ENCODE measurements at places on chromosomes 11 and 22.
A peak's percentile ranks its signal among the peaks of the same experiment; 100 is the strongest.

- DNase-seq: no peak
These were observed 390.6 kb downstream of the SOX6 start for GRCh38 chr11:15965562-15966250.

- peak; percentile 88 for DNase-seq
These were observed 12.0 kb downstream of the KMT2A start for GRCh38 chr11:118448294-118448693.

DNA sequence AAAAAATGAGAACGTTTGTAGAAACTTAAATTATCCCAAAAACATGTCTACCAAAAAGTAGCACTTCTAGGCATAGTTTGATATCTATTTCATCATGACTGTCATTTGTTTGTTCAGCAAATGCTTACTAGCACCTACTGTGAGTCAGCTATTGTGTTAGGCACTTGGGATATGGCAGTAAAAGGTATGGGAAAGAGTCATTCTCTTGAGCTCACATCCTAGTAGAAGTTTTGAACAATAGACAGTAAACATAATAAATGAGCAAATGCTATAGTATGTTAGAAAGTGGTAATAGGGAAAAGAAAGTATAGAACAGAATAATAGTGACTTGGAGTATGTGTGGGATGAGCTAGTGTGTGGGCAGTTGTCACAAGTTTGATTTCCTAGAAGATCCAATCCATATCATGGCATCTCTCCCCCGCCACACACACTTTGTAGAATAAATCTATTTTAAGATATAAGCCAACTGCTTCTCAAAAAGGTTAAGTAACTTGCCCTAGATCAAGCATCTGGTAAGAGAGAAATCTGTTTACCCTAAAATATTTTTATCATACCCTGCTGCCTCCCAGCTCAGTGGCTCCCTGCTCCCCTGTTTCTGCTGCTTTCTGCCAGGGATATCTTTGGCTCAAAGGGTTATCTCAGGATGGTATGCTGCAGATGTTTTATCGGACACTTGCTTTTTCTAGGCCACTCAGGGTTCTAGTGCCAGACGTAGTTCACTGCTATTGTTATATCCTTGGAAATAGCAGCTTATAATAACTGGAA, 129.7 kb downstream of the NCAM1 start:
- DNase-seq: no peak

- DNase-seq: no peak
These were observed 16.4 kb upstream of the IL2RB start for GRCh38 chr22:37165940-37166674.

GRCh38 chr11:74905326-74905725, 43.6 kb downstream of the XRRA1 start:
- DNase-seq: no peak

DNA sequence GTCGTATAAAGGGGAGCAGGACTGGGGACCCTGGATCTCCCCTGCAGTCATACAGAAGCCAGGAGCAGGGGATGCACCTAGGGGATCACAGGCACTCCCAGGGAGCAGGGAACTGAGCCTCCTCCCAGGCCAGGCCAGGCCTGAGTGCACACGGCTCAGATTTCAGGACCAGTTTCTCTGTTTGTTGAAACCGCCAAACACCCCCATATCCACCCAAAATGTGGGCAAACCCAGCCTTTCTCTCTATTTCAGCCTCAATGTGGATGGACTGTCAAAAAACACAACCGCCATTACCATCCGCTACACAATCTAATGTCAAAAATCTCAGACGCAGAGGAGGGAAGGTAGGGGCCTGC, 17.5 kb downstream of the MN1 start:
- no peak for DNase-seq

Measured in activated CD4-positive, alpha-beta T cell treated with anti-CD3 and anti-CD28 coated beads, Interleukin-2, Interleukin-4, amounts not matched to agents 100 ng/mL and 50 ng/mL, durations not matched to agents 16 hours and 8 hours (primary cell).